ENCODE measurements at places on chromosomes 3 and 15.

DNA sequence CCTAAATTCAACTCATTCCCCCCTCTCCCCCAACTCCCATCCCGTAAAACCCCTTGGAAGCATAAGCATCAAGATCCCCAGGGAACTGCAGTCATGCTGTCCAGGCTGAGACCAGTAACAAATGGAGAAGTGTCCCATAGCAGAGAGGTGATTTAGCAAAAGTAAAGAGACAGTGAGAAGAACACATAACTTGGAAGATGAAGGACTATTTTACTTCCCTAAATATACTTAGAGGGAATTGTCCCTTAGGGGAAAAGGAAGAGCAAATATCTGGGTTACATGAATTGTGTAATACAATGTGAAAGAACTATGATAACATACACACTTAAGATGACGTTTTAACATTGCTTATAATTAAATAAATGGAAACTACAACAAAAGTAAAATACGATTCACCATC lies 61.6 kb upstream of the LRRFIP2 start:
- no peaks in the 10 kb centered on the region for H3K27me3 ChIP-seq
- H3K4me1 ChIP-seq = peaks cover 15% of the 10 kb centered on the region
- no peaks in the 10 kb centered on the region for H3K36me3 ChIP-seq
- H3K27ac ChIP-seq = no peak overlapping the region
- H3K4me3 ChIP-seq = no peak overlapping the region

DNA sequence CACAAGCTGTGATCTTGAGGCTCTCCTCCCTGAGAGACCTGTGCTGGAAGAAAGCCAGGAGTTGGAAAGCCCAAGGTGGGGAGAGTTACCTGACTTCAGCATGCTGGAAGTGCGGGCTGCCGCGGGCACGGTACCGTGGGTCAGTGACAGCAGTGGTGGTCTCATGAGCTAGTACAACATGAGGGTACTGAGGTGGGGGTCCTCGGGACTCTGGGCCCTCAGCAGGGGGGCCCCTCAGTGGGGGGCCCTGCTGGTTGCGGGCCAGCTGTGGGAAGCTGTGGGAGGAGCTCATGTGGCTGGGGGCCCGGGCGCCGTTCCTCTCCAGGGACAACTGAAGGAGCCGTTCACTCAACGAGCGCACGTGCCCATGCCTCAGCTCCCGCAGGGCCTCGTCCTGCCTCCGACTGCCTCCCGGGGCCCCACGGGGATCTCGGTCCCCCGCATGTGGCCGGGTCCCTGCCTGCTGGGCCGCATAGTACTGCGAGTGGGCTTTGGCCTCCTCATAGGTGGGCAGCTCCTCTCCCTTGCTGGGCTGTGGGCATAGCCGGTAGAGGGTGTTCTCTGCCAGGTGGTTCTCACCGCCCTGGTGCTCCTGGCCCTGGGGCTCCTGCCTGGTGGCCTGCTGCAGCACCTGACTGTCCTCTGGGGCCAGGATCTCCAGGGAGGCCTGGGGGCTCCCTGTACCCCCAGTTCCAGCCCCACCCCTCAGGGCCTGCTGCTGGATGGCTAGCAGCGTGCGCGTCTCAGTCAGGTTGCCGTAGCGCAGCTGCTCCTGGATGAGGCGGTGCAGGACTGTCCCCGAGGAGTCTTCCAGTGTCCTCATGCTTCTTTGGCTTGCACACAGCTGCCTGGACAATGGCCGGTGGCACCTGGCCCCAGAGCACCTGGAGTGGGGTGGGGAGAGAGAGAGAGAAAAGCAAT lies 3.4 kb downstream of the AMOTL2 start:
- no peaks in the 10 kb centered on the region for H3K27me3 ChIP-seq
- no peak overlapping the region for H3K4me3 ChIP-seq
- no peaks in the 10 kb centered on the region for H3K36me3 ChIP-seq
- no peaks in the 10 kb centered on the region for H3K4me1 ChIP-seq

GRCh38 chr3:125386811-125387210 lies 11.7 kb upstream of the ZNF148 start:
- H3K4me1 ChIP-seq = peaks cover 4% of the 10 kb centered on the region
- H3K27me3 ChIP-seq = no peaks in the 10 kb centered on the region
- no peak overlapping the region for H3K4me3 ChIP-seq
- no peaks in the 10 kb centered on the region for H3K36me3 ChIP-seq

- H3K4me3 ChIP-seq = no peak overlapping the region
- no peaks in the 10 kb centered on the region for H3K27me3 ChIP-seq
- no peaks in the 10 kb centered on the region for H3K4me1 ChIP-seq
- H3K27ac ChIP-seq = no peak overlapping the region
- no peak for DNase-seq
Measured at GRCh38 chr15:37108381-37109167, 8.2 kb upstream of the MEIS2 start.

GRCh38 chr3:134601539-134602439 lies 49.0 kb downstream of the KY start:
- no peaks in the 10 kb centered on the region for H3K27me3 ChIP-seq
- H3K36me3 ChIP-seq = no peaks in the 10 kb centered on the region
- DNase-seq = no peak
- no peak overlapping the region for H3K27ac ChIP-seq

DNA sequence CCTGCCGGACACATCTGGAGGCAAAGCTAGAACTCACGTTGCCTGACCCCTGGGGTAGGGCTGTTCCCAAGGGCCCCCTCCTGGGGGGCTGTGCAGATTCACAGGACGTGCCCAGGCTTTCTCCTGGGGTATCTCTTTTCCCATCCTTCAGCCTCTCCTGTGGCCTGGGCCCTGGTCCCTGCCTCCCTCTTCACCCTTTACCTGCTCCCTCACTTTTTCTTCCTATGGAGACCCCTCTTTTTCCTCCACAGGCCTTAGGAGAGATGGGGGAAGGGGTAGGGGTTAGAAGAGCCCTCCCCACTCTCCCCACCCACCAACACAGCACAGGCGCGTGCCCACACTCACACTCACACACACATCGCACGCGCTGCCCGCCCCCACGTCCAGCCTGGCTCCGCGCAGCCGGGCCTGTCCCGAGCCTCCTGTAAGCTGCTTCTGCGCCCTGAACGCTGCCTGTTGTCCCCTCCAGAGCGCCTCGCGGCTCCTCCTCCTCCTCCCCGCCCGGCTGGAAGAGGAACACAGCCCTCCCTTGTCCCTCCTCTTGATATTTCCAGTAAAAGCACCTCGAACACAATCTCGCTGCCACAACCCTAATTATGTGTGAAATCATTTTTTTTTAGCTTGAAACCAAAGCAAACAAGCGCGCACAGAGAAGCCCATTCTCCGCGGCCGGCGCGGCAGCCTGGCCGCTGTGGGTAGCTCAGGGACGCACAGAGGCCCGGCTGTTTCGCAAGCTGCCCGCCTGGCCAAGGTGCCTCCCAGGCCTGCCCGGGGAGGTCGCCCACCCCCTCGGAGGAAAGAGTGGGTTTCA lies 33.9 kb upstream of the ACAN start:
- no peak overlapping the region for H3K27ac ChIP-seq
- no peak overlapping the region for H3K4me3 ChIP-seq
- no peaks in the 10 kb centered on the region for H3K36me3 ChIP-seq
- H3K27me3 ChIP-seq = no peaks in the 10 kb centered on the region
- no peaks in the 10 kb centered on the region for H3K4me1 ChIP-seq
- no peak for DNase-seq

DNA sequence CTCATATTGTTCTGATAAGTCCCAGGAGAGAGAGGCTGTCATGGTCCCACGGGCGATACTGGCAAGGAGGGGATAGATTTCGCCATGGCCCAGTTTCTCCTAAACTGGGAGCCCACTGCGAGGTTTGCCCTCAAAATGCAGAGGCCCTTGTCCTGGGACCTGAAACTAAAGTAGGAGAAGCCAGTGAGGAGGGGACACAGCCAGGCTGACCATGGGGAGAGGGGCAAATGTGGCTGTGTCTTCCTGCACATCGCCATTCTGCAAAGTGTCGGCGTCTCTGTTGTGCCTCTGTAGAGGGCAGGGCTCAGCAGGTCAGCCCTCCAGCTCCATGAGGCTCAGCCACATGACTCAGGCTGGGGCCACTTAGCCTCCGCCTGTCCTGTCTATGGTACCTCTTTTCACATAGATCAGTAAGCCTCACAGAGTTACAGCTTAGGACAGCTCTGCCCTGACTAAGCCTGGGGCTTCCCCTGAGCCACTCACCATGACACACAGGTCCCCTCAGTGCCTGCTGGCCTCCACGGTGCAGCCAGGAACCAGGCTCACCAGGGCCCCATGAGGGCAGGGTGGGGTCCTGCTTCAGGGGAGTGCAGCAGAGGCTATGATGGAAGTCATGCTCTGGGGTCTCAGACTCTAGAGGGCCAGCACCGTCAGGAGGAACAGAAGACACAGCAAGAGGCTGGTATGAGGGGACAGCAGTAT lies 28.6 kb upstream of the PLXNA1 start:
- no peak for DNase-seq
- H3K27ac ChIP-seq = no peak overlapping the region
- peaks cover 10% of the 10 kb centered on the region for H3K4me1 ChIP-seq
- no peaks in the 10 kb centered on the region for H3K36me3 ChIP-seq

- no peaks in the 10 kb centered on the region for H3K27me3 ChIP-seq
- no peaks in the 10 kb centered on the region for H3K36me3 ChIP-seq
- no peak overlapping the region for H3K27ac ChIP-seq
- H3K4me3 ChIP-seq = no peak overlapping the region
Measured at GRCh38 chr15:60993008-60993407, 236.1 kb downstream of the RORA start.

DNA sequence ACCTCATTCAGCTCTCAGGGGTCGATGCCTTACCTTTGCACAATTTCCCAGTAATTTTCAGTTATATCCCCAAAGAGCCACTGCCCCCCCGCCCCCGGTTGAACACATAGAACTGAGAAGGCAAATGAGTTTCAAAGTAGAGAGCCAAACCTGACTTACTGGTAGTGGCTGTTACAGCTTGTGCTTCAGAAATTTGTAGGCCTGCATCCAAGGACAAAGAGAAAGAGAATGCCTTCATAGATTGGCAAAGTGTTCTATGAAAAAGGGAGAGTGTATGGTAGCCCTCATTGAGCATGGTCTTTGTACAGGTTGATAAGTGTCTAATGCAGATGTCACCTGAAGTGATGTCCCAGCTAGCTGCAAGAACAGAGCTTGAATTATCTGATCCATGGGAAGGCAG lies 13.9 kb downstream of the SEMA6D start:
- no peak overlapping the region for H3K27ac ChIP-seq
- no peaks in the 10 kb centered on the region for H3K36me3 ChIP-seq
- H3K4me3 ChIP-seq = no peak overlapping the region

DNA sequence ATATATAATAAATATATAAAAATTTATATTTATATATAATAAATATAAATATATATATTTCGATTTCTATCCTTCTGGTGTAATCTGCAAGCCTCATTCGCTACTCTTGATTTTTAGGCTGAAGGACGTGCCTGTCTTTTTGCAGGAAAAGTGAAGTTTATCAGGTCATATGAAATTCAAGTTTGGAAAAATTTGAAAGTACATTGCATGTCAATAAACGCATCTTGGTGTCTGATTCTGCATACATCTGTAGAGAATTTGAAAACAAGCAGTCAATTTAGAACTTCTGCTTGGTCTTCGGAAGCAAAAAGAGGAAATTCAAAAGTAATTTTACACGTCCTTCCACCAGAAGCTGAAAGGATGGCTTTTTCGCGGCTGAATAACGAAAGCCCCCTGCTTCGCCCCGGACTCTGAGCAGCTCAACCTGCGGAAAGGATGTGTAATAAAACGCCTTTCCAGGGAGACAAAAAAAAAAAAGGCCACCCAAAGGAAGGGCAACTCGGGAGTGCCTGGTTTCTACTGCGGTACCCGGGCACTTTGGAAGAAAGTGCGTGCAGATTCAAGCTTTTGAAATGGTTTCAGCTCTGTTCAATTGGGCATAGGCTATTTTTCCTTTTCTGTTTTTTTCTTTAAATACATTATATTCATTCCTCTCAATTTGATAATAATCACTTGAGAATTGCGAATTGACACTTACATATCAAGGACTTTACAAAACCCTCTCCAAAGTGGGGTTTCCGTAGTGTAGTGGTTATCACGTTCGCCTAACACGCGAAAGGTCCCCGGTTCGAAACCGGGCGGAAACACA lies 1.5 kb upstream of the MYNN start:
- no peaks in the 10 kb centered on the region for H3K27me3 ChIP-seq
- H3K27ac ChIP-seq = peak overlapping the region; percentile 98

GRCh38 chr3:48429960-48430707 lies at the start of gene PLXNB1:
Gene PLXNB1 (minus strand): TSS chr3:48430086. CDS start chr3:48424611, 5,475 bp downstream.
- DNase-seq = peak; percentile 93
- peak within 1 kb of the TSS; percentile 54 for H3K27ac ChIP-seq

DNA sequence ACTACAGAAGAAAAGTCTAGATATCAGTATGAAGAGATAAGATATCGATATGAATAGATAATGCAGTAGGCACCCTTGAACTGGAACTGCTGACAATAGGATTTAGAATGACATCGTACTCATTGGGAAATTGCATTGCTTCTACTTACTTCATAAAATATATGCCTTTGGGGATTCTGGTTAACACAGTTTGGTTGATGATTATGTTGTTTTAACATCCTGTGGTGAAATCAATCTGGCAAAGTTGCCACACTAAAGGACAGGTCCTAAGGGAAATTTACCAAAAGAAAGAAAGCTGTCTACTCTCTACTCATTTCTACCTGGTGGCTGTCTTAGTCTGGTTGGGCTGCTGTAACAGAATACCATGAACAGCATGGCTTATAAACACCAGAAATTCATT lies 417.4 kb upstream of the DPH6 start:
- no peak overlapping the region for H3K27ac ChIP-seq
- H3K27me3 ChIP-seq = no peaks in the 10 kb centered on the region
- no peaks in the 10 kb centered on the region for H3K36me3 ChIP-seq
- H3K4me3 ChIP-seq = no peak overlapping the region
- H3K4me1 ChIP-seq = no peaks in the 10 kb centered on the region

- H3K36me3 ChIP-seq = no peaks in the 10 kb centered on the region
- no peak overlapping the region for H3K4me3 ChIP-seq
- H3K4me1 ChIP-seq = peaks cover 8% of the 10 kb centered on the region
- no peak for DNase-seq
Measured at GRCh38 chr3:195201295-195201694, 69.7 kb downstream of the XXYLT1 start.

GRCh38 chr15:76168237-76168984 lies 108.6 kb downstream of the TMEM266 start:
- no peaks in the 10 kb centered on the region for H3K4me1 ChIP-seq
- H3K4me3 ChIP-seq = no peak overlapping the region
- H3K36me3 ChIP-seq = no peaks in the 10 kb centered on the region
- no peak for DNase-seq
- no peaks in the 10 kb centered on the region for H3K27me3 ChIP-seq

DNA sequence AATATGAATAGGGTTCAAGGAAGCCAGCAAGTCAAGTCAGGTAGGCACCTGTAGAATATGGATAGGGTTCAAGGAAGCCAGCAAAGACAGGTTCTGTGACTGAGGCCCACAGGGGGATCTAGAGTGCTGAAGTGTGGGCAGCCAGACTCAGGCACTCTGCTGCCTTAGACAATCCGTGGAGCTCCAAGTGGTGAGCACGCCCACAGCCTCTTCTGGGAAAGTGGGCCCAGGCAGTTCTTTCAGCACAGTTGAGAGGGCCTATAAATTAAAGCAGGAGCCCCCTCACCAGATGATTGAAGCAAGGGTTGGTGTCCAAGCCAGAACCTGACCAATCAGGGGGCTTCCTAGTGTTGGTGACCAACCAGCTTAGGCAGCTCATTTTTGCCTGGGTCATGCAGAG lies 51.0 kb downstream of the ANP32A start:
- DNase-seq = no peak
- H3K4me1 ChIP-seq = peaks cover 5% of the 10 kb centered on the region
- no peaks in the 10 kb centered on the region for H3K36me3 ChIP-seq
- H3K27ac ChIP-seq = no peak overlapping the region
